ENCODE measurements at places on chromosomes 2 and 18.

GRCh38 chr18:27363872-27364271 lies 178.8 kb upstream of the CHST9 start:
- no peak overlapping the region for H3K27ac ChIP-seq
- DNase-seq = peak; percentile 30
- no peaks in the 10 kb centered on the region for H3K36me3 ChIP-seq
- no peaks in the 10 kb centered on the region for H3K4me1 ChIP-seq
- H3K4me3 ChIP-seq = no peak overlapping the region

DNA sequence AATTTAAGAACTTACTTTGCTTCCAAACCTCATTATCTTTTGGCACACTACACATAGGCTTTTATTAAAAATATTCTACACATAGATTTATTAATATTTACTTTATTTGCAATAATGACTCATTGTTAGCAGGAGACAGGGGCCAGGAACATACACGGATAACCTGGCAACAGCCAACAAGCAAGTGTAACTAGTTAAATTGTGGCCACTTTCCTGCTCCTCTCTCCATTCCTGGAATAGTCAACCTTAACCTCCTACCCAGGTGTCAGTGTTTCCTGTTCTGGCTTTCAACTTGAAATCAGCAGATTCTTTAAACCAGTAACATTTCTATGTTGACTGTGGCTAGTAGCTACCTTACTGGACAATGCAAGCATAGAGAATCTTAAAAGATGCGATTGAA lies 26.5 kb downstream of the ACVR1 start:
- H3K4me3 ChIP-seq = no peak overlapping the region
- H3K27me3 ChIP-seq = no peaks in the 10 kb centered on the region
- no peak overlapping the region for H3K27ac ChIP-seq
- no peak for DNase-seq

DNA sequence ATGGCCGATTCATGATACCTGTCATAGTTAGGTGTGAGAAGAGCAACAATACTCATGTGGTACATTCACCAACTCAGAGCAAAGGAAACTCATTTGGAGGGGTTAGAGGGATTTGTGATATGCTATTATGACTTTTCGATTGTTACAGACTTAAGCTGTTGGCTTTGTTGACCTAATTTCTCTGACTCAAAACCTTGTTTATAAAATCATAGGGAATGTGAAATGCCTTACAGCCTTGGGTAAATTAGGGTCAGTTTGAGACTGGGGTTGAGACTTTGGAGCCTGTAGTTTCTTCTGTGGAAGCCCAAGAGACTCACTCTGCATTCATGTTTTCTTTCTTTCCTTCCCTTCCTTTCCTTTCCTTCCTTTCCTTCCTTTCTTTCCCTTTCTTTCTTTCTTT lies 261.9 kb downstream of the LRRTM1 start:
- no peak overlapping the region for H3K4me3 ChIP-seq
- DNase-seq = no peak
- H3K27ac ChIP-seq = no peak overlapping the region
- no peaks in the 10 kb centered on the region for H3K4me1 ChIP-seq

- no peaks in the 10 kb centered on the region for H3K36me3 ChIP-seq
- no peaks in the 10 kb centered on the region for H3K4me1 ChIP-seq
- no peak for DNase-seq
- H3K27me3 ChIP-seq = no peaks in the 10 kb centered on the region
Observed at GRCh38 chr2:48423376-48423775, 106.6 kb upstream of the STON1 start.

DNA sequence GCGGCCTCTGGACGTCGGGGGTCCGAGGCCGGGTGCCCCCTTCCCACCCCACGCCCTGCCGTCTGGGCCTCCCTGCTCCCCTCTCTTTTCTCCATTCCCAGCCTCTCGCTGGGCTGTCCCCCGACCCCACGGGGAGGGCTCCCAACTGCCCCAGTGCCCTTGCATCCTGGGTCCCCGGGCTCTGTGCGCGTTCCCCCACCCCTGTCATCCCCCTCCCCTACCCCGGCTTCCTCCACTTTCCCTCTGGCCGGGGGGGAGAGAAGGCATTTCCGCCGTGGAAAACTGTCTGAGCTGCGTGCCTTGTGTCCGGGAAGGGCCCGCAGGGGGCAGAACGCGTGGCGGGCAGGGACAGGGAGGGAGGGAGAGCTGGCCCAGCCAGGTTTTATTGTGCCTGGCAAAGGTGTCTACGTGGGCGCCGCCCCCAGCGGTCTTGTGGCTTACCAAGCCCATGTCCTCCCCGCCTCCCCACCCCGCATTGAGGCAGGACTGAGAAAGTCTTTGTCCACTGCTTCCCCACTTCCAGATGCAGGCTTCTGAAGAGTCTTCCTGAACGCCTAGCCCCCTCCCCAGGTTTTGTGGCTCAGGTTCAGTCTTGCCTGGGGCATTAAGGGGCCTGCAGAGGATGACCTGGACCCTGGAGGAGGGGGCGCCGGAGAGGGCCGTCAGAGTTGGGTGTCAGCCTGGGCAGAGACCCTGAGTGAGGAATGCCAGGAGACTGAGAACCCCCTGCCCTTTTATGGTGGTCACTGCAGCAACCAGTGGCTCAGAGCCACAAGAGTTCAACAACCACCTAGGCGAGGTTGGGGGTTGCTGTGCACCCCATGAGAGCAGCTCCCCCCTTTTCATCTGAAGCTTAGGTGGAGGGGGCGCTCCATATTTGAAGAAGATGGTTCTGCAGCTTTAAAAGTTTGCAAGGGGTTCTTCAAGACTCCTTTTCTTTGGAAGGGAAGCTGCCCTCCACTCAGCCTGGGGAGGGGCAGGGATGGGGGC lies 1.3 kb downstream of the ITM2C start:
- H3K27me3 ChIP-seq = no peaks in the 10 kb centered on the region
- no peaks in the 10 kb centered on the region for H3K36me3 ChIP-seq
- peak; percentile 65 for DNase-seq
- peaks cover 61% of the 10 kb centered on the region for H3K4me1 ChIP-seq
- peak overlapping the region; percentile 99 for H3K4me3 ChIP-seq
- H3K27ac ChIP-seq = peak overlapping the region; percentile 92

Measured in cardiac muscle cell (in vitro differentiated cells and primary cell).